Midbrain (tissue), 1 donor: ENCODE measurements at places on chromosomes 16 and 17.

- DNase-seq: no peak
These were observed 22.2 kb downstream of the SERPINF1 start for GRCh38 chr17:1783834-1784611.

GRCh38 chr17:4182043-4182442 is 39.0 kb downstream of the CYB5D2 start:
- no peak for DNase-seq

DNA sequence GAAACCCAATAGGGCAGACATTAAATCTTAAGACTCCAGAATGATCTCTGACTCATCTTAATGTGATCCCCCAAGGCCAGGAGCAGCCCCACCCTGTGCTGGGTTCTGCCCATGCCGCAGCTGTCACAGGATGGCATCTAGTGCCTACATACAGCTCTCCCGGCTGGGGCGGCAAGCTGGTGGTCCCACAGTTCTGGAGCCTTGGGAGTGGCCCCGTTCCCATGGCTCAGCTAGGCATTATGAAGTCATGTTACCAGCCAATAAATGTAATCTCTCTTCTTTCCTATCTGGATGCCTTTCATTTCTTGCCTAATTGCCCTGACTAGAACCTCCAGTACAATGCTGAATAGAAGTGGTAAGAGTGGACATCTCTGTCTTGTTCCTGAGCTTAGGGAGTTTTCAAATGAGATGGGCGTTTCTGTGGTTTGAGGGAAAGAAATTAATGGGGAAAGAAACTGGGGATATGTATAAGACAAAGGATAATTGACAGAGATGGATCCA is 95.7 kb upstream of the DNAH17 start:
- DNase-seq: no peak

DNA sequence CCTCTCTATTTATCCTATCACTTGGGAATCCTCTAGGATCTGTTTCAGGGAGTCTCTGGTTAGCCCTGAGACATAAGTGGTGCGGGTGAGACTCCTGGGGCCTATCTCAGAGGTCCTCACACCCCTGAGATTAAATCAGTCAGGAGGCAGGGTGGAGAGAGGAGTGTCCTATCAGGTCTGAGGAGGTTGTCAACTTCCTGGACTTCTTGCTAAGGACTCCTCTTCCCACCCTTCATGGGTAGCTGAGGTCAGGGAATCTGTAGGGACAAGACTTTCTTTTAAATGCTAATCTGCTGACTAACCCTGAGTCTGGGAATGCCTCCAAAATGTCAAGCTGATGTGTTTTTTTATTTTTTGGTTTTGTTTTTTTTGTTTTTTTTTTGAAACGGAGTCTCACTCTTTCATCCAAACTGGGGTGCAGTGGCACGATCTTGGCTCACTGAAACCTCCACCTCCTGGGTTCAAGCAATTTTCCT is 6.6 kb upstream of the ARMC5 start:
- peak; percentile 15 for DNase-seq

DNA sequence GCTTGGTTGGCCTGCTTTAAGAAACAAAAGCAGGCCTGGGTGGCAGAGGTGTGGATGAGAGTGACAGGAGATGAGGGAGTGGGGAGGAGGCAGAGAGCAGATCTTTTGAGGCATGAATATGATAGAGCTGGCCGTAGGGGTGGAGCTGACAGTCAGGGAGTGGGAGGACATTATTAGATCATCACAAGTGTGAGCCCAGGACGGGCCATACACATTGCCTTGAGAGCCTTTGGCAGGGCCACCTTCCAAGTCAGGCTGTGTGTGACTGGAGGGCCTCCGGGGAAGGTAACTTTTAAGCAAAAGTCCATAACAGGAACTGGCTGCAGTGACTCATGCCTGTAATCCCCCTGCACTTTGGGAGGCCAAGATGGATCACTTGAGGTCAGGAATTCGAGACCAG is 26.3 kb downstream of the GINS3 start:
- DNase-seq: no peak

- DNase-seq: peak; percentile 100
These were observed at the start of gene ARL6IP1 for GRCh38 chr16:18801145-18801972. ARL6IP1 (minus strand) TSS chr16:18801549; CDS start chr16:18801466, 83 bp downstream.

DNA sequence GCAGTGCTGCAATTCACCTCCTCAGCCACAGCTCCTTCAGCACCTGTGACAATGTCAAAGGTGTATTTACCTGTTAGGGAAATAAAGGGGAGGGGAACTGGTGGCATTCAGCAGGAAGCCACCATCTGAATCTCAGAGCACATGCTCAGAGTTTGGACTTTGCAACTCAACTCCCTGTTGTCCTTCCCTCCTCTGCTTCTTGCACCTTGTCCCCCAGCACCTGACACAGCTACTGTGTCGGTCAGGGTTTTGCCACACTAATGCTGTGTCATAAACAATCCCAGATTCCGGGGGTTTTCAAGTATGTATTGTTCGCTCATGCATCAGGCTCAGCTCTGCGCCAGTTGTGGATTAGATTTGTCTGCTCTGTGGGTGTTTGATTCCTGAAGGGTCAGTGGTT is 43.7 kb downstream of the HSBP1 start:
- DNase-seq: no peak

- peak; percentile 68 for DNase-seq
These were observed 61.4 kb downstream of the ZNF18 start for GRCh38 chr17:11935734-11936406.

- DNase-seq: no peak
These were observed 51.4 kb downstream of the SOCS1 start for GRCh38 chr16:11204513-11205047.

GRCh38 chr17:63751806-63752205 is 10.2 kb upstream of the STRADA start:
- DNase-seq: no peak

DNA sequence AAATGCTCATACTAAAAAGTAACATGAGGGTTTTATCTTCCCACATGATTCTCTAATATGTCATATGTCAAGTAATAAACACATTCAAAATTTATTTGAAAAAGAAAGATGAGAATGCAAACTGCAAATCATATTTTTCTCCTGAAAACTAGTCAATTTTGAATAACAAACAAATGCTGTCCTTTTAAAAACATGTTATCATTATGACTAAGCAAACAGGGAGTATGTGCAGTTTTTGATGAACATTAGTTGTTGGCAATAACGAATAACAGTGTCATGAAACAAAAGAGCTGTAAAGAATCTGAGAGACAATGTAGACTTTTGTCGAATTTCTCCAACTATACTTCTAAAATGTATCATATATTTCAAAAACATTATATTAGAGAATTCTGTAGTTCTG is 34.8 kb downstream of the RPGRIP1L start:
- DNase-seq: no peak

DNA sequence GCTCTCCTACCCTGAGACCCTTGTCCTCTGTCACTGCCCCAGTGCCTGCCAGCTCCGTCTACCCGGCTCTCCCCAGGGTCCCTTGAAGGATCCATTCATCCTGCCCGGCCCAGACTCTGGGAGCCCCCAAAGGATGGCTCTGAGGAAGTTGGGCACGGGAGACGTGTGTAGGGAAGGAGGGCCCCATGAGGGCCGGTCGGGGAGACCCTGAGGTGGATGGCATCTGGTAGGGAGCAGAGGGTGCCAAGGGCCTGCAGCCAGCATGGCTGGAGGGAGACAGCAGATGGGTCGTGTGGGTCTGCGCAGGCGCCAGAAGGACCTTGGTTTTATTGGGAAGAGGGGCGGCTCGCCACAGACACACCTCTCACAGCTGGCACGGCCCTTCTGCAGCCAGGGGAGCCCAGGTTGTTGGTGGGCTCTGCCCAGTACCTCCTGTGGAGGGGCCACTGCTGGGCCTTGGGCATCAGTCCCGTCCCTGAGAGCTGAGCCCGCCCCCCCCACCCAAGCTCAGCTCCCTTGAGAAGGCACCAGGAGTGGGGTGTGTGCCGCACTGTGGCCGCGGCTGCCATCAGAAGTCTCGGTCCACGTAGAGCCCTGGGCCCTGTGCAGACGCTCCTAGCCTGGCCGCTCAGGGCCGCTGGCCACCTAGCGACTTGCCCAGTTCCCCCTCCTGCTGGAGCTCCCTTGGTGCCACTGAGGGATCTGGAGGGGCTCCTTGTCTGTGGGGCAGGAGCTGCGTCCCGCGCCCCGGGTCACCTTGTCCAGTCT is 16.0 kb downstream of the KCTD5 start:
- DNase-seq: no peak

- DNase-seq: no peak
These were observed 16.4 kb upstream of the SEC14L1 start for GRCh38 chr17:77124192-77124889.

- no peak for DNase-seq
These were observed 499.1 kb upstream of the CDH5 start for GRCh38 chr16:65867276-65867960.

- peak; percentile 82 for DNase-seq
These were observed 151.8 kb downstream of the PITPNC1 start for GRCh38 chr17:67528751-67529436.
